ENCODE measurements at places on chromosomes 12 and 14.

GRCh38 chr12:52496054-52496453 lies 3.0 kb upstream of the KRT6A start:
- no peak for DNase-seq

GRCh38 chr12:12747278-12747677 lies 30.1 kb downstream of the CDKN1B start:
- no peak for DNase-seq

GRCh38 chr14:78709795-78710557 lies 539.8 kb downstream of the NRXN3 start:
- no peak for DNase-seq

DNA sequence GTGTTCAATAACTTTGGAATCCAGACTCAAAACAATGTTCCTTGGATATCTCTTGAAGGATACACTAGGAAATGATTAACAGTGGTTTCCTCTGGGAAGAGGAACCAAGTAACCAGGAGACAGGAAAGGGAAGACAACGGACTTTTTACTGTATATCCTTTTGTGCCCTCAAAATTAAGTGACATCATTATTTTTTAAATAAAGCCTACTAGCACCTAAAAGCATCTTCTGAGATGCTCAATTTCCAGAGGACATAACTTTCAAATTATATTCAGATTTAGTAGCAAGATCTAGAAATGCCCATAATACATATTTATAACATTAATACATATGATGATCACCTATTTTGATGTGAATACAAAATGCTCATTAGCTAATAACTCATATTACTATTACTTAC lies 6.5 kb downstream of the HECTD1 start:
- no peak for DNase-seq

- no peak for DNase-seq
Observed at GRCh38 chr12:21941506-21942376, 515 bp upstream of the ABCC9 start.

All from amniotic stem cell (primary cell).